Right kidney (tissue), 9 donors: ENCODE measurements at places on chromosomes 11 and 22.

DNA sequence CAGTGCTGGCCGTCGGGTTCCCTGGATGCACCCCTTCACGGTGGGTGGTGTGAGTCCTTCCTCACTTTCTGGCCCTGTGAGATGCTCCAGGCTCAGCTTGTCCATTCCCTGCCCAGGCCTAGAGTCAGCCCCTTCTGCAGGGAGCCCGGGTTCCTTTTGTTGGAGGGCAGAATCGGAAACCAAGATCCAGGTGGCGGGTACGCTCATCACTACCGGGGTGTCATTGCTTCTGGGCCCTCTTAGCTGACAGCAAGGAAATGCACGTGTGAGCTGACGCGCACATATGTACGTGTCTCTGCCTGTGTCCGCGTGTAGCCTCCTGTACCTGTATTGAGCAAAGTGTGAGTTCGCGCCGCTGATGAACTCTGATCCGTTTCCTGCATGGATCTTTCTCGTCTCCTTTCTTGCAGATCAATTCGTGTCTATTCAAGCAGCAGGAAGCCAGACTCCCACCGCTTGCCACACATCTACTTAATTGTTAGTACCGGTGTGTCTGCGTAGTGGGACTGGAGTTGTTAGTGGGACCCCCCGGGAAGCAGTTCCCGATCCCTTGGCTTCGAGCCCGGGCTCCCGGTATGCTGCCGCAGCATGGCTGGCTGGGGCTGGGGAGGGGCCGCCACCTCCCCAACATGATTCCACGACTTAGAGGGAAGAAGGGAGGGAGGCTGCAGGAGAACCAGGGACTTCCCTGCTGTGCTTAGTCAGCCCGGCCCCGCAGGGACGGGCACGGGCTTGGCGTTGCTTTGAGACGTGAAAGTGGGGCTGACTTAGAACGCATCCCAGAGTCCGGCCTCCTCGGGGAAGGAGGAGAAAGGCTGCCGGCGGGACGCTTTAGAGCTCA is 35.9 kb upstream of the GRAMD4 start:
- no peak for DNase-seq

- DNase-seq = no peak
Observed at GRCh38 chr11:116553482-116553881, 219.3 kb downstream of the BUD13 start.

DNA sequence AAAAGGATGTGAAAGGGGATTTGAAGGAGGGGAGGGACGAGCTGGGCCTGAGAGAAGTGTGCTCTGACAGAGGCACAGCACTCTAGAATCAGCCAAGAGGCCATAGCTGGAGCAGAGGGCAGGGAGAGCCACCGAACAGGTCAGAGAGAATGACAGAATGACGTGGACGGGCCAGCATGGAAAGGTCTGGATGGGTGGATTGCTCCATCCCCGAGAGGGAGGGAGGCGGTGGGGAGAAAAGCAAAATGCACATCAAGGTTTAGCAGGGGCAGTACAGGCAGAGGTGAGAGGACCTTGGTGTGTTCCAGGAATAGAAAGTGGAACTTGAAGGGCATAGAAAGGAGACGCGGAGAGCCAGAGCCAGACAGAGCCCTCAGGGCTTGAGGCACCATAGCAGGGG is 6.9 kb downstream of the PMM1 start:
- no peak for DNase-seq

GRCh38 chr22:29314537-29315285 is 786 bp downstream of the RASL10A start:
- peak; percentile 61 for DNase-seq

GRCh38 chr11:72524711-72525110 is 90.4 kb upstream of the CLPB start:
- no peak for DNase-seq

DNA sequence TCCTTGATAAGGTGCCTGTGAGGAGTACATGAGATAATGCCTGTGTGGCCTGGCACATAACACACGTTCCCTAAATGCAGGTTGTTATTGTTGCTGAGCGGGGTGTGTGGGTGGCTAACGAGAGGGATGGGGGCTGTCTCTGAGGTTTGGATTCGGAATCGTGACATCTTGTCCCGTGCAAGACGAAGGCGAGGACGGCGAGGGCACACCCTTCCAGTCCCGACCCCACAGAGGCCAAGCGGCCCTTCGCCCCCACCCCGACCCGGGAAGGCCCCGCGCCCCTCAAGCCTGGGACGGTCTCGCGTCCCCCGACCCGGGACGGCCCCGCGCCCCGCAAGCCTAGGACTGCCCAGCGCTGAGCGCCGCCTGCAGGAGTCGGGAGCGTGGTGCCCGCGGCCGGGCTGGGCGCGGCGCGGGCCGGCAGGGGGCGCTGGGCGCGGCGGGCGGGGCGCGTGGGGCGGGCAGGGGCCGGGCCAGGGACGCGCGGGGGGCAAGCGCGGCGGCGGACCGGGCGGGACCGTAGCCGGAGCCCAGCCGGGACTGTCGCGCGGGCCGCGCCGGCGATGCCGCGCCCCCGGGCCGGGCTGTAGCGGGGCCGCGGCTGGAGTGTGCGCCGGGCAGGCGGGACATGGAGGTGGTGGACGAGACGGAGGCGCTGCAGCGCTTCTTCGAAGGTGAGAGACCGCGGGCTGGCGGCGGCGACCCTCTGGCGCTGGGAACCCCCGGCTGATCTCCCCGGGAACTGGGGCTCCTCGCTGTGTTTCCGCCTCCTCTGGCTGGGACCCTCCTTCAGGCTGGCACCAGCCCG is at the start of gene MYRF:
Gene MYRF, plus strand, starts transcription at position 520 of the 808 bp plus-strand sequence. Its CDS starts 109 bp downstream, at position 629.
- no peak for DNase-seq

GRCh38 chr22:17043521-17043920 is 35.5 kb upstream of the GAB4 start:
- no peak for DNase-seq

DNA sequence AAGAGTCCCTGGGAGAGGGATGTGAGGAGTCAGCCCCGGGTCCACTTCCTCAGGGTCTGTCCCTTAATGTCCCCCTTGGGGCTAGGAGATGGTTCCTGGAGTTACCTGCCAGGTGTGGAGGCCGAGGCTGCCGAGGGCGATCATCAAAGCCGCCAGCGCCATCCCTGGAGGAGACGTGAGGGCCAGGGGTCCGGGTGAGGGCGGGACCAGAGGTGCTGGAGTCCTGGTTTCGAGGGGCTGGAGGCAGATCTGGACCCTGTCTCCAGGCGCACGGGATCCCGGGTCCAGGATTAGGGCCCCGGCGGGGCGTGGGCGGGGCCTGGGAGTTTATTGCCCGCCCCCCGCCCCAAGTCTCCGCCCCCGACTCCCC is at the start of gene ART5:
Gene ART5, minus strand, starts transcription at position 292 of the 370 bp plus-strand sequence. Its CDS starts 130 bp downstream, at position 162.
- DNase-seq = peak; percentile 52

DNA sequence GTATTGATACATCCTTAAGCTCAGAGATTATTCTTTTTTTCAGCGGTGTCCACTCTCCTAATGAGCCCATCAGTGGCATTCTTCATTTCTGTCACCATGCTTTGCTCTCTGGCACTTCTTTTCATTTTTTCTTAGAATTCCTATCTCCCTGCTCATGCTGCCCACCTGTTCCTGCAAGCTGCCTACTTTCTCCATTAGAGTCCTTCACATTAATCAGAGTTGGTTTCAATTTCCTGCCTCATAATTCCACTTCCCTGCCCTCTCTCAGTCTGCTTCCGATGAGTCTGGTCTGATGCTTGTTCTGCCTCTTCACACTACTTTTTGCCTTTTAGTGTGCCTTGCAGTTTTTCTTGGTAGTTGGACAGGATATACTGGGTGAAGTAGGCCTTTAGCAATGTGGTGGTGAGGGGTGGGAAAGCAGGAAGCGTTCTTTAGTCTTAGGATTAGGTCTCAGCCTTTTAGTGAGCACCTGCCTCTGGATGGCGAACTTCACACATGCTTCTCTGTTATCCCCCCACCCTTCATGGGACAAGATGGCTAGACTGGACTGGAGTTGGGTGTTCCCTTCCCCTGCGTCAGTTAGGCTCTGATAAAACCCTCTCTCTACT is 53.6 kb downstream of the CECR2 start:
- no peak for DNase-seq

GRCh38 chr11:44943118-44943517 is 7.6 kb downstream of the TP53I11 start:
- peak; percentile 51 for DNase-seq

- no peak for DNase-seq
Observed at GRCh38 chr11:123250892-123251656, 56.0 kb upstream of the CLMP start.

DNA sequence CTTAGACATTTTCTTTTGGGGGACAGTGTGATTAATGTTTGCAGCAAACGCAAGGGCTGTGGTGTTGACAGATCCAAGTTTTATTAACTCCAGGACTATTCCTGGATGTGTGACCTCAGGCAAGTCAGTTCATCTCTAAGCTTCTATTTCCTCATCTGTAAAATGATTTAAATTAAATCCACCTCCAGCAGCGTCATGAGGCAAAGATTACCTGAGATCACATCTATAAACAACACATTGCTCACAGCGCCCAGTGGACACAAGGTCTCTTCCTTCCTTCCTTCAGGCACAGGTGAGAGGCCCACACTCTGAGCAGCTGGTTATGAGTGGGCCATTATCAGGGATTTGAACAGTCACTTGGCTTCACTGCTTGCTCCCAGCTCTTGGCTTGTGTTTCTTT is 111.2 kb upstream of the RASSF10 start:
- no peak for DNase-seq

DNA sequence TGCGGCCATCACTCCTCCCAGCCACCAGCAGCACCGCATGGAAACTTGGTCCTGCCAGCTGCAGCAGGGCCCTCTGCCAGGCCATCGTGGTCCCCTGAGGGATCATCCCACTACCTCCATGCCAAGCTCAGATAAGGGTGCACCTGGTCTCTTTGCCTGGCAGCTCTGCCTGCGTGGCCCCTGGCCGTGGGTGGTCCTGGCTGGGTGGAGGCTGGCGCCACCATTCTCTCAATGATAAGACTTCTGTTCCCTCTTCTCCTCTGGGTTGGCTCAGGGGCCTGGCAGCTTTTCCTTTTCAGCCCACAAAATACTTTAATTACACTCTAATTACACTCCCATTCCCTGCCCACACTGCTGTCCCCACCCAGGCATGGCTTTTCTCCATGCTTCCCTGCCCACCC is 26.8 kb upstream of the TSKU start:
- DNase-seq = peak; percentile 43

DNA sequence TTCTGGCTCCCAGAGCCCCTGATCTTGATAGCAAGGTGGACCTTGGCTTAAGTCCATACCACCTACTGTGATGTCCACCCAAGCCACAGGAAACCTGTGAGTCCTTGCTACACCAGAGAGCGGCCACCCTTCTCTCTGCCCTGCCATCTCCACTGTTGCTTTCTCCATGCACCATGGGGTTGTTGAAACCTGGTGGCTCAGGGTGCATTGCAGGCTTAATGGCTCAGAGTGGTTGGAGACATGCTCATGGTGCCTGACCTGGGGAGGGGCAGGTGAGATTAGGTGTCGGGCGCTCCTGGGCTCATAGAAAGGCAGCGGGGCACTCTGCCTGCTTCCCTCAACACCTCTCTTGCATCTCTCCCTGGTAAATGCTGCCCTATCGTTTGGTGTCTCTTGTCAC is 25.0 kb upstream of the CACNG2 start:
- DNase-seq = no peak

DNA sequence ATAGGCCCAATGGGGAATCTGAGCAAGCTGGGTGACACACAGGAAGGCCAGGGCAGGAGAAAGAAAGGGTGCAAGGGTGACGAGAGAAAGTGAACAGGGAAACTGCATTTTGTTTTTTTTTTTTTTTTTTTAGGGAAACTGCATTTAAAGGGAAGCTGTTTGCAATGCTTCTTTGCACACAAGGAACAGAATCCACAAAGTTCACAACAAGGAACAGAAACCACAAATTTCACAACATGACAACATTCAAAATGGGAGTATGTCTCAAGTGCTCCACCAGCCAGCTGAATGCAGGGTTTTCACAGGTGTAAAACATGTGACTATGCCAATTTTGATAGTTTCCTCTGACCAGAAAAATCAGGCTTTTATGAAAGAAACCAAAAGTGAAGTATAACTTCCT is 6.8 kb upstream of the PLAAT3 start:
- DNase-seq = no peak

DNA sequence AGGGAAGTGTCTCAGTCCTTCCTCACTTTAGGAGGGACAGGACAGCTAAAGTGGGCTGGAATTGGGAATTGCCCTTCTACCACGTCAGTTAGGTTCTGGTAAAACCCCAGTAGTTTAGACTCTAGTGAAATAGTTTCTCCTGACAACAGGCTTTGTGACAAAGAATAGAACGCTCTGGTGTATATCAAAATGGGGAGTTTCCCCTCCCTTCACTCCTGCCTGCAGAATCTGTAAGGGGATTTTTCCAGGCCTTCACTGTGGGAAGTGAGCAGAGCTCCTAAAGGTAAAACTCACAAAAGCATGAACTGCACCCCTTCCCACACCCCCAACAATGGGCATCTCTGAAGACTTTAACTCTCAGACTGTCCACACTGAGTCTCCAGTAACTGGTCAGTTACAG is 460.9 kb upstream of the LRRC4C start:
- DNase-seq = no peak

DNA sequence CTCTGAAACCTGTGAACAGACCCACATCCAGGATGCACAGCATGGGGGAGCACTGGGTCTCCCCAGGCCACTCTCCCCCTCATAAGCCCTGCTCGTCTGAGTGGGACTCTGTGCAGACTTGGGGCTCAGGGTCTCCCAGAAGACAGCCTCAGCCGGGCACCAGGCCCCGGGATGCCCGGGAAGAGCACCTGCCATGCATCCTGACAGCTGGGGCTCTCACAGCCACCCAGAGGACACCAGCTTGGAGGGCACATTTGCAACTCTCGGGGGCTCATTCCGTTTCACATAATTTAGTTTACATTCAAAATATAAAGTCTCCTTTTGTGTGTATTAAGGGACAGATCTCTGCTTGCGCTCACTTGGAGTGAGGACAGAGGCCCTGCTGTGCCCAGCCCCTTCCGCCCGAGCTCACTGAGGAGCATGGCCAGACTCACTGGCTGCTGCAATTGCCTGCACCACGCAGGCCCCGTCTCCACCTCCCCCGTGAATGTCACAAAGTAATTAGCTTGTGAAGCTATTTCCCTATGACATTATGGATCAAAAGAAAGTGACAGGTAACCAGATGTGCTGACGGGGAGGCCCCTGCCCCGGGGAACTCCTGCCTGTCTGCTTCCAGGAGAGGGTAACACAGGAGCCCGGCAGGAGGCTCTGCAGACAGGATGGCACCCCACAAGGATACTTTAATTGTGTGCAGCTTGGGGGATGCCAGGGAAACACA is 275.6 kb downstream of the BRD1 start:
- DNase-seq = no peak

DNA sequence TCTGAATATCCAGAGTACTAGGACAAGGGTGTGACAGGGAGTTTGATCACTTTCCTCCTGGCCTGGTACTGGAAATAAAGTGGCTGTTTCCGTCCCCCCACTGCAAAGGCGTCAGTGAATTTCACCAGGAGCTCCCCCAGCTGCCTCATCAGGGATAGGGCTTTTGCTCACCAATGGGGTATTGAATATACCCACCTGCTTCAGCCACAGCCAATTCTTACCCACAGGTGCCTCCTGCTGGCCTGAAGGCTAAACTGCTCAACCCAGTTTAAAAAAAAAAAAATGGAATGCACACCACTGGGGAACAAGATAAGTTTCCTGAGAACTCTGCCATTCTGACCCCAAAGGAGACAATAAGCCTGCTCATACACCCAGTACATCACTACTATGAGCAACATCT is 65.3 kb upstream of the MS4A8 start:
- no peak for DNase-seq

- DNase-seq = no peak
Observed at GRCh38 chr11:105781807-105782206, 171.9 kb downstream of the GRIA4 start.
